ENCODE measurements at places on chromosomes 1 and 21.
A peak's percentile ranks its signal among the peaks of the same experiment; 100 is the strongest.

DNA sequence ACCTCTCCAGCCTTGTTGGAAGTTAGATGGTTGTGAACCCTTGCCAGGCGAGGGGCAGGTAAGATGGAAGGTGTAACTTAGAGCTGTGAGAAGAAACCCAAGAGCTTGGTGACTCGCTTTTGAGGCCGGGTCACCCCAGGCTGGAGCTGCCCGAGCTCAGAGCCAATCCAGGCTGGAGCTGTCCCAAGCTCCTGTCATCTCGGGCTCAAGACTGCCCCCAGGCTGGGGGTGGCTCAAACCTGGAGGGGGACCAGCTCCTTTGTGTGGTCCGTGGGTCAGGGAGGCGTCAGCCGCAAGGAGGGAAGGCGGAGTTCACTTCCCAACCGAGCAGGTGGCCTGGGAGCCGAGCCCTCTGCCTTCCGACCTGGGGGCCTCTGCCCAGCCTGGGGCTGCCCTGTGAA, 2.0 kb downstream of the HUNK start:
- no peak for DNase-seq

- no peak for DNase-seq
Measured at GRCh38 chr21:39852021-39852721, 15.1 kb upstream of the PCP4 start.

- DNase-seq = no peak
Measured at GRCh38 chr1:152048416-152049009, 11.7 kb upstream of the S100A11 start.

DNA sequence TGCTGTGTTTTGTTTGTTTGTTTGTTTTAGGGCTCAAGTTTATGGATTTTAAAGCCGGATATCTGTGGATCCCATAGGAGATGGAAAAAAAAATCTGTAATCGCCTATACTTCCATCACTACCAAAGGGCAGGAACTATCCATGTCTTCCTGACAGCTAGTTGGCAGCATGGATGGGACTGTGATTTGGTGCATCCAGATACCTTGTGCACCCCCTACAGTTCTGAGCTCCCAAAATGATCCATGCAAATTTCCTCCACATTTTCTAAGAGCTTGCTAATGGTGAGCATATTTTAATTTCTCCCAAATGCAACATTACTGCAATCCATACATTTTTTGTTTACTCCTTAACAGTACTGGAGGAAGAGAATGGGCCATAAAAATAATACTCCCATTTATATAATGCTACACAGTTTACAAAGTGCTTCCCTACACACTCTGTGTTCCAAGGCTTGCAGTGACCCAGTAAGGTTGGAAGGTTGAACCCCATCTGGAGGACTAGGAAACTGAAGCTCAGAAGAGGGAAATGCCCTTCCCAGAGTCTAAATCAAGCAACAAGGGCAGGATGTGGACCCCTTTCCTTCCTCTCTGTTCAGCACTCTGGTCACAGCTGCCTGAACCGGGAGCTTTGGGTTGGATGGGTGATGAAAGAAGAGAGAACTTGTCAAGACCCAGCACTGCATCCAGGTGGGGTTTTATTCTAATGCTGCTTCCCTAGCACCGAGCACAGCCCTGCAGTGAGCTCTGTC, 48.0 kb downstream of the CAPN8 start:
- DNase-seq = no peak

DNA sequence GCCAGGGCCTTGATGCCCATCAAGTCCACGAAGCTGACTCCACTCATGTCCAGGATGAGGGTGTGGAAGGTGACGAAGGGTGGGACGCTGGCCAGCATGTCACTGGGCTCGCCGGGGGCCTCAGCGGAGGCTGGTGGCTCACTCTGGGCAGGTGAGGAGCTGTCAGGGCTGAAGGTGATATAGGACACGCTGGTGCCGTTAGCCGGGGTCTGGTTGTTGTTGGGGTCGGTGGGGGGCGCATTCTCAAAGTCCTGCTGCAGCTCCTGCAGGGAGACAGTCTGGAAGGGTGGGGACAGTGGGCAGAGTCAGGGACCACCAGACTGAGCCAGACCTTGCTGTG, 21.7 kb downstream of the SLC26A9 start:
- no peak for DNase-seq

- DNase-seq = no peak
Measured at GRCh38 chr1:71377886-71378285, 297.1 kb upstream of the ZRANB2 start.

DNA sequence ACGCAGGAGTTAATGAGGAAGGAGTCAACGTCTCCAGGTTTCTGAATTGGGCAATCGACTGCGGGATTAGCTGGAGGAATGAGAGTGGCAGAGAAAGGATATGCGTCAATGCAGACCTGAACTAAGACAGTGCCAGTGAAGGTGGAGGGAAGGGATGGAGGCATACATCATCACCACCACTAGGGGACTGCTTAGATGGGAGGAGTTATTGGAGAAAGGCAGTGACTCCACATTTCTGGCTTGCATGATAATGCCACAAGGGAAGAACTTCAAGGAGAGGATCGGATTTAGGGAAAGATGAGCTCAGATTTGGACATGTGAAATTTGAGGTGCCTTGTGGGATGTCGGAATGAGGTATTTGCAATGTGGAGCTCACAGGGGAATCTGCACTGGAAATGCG, 17.5 kb downstream of the VASH2 start:
- DNase-seq = no peak

- DNase-seq = no peak
Measured at GRCh38 chr1:35810096-35810881, 2.5 kb downstream of the AGO4 start.

DNA sequence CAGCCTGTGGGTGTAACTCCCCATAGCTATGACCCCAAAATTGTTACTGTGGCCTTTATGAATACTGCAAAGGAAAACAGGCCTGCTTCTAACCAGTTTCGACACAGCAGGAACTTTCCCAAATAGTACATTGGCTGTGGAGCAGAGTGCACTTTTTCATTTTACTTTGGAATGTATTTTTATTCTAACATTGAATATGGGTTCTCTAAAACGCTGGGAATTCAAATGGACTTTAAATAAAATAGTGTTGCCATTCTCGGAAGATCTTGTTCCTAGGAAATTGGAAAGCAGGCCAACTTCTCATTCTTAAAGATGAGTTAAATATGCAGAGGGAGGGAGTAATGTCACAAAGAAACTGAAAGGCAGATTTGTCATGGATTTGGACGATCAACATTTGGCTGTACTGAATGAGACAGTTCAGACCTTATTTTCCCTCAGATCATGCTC, 39.6 kb upstream of the ARHGAP29 start:
- peak; percentile 45 for DNase-seq

GRCh38 chr1:197577580-197577979, 197.7 kb downstream of the DENND1B start:
- no peak for DNase-seq

DNA sequence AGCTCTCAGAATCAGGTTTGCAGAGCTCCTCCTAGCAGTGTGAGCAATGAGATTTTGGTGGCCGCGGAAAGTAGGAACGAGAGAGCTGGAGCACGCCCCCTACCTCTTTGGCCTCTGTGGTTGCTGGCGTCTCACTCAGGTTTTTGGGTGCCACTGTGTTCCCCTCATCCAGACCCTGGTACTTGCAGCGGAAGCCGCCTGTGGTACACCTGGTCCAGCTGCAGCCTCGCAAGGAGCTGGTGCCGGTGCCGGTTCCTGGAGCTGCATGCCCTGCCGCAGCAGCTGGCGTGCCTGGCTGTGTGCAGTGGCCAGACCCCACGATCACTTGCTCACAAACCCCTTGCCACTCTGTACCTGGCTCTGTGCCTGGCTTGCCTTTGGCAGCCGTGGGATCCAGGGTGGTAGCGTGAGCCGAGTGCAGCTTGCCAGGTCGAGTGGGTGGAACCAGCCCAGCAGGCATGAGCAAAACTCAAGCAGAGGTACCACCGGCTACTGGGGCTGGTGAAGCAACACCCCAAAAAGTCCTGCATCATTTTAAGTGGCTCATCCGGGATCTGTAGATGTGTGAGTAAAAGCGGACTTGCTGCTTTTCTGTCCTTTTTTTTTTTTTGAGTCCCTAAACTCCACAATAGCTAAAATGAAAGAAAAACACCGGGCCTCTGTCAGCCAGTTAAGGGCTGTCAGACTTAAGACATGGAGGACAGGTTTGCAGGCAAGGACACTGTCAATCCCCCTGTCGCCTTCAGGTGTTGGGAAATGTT, 844.9 kb downstream of the KCNT2 start:
- DNase-seq = no peak

DNA sequence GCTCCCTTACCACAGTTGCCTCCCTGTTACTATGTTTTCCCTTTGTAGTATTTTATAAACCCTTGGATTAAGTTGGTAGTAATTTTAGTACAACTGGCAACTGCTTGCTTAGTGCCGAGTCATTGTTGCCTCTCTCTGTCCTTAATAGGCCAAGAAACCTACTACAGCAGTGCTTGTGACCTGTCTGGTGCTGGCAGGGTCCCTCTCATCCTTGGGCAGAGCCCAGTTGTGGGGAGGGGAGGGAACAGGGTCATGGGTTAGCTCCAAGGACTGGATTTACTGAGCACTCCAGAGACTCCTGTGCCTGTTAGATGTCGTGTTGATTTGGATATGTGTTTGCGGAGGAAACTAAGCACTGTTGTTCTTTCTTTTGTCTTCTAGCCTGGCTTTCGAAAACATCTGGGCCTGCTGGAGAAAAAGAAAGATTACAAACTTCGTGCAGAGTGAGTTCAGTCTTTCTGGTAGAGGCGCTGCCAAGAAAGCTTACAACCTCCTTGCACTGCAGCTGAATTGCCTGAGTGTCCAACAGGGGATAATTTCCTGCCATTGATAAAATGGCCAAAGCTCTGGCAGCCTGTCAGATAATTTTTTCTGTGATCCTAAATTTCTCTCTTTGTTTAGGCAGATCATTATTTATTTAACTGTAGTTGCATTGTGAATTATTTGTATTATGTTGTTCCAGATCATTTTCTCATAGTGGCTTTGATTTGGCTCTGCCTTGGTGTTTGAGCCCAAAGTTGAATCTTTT, 3.6 kb downstream of the UTP11 start:
- no peak for DNase-seq

GRCh38 chr1:164518692-164519332, 40.2 kb upstream of the PBX1 start:
- no peak for DNase-seq

DNA sequence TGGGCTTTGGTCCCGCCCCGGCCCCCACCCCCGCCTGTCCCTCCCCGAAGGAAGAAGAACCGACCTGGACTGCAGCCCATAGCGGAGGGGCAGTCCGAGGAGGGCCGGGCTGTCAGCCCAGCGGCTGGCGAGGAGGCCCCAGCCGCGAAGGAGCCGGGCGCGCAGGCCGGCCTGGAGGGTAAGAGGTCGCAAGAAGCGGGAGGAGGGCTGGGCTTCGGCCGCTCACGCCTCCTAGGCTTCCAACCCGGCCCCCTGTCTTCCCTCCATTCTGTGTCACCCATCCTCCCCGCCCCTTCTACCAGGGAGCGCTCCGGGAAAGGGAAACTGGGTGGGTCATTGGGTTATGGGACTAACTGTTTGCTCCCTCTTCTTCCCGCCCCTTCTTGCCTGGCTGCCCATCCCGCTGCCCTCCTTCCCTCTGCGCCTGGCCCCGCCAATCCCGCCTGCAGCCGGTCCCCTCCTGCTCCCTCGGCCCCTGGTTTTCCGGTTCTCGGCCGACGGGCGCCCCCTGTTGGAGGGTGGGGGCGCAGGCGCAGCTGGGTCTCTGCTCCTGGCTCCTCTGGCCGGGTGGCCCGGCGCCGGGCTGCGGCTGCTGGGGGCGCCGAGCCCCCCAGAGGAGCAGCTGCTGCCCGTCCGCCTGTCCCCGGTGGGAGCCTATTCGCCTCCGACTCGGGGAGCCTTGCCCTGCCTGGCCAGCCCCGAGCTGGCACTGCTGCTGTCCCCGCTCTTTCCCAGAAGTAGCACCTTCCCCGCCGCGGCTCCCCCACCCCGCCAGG, 2.4 kb downstream of the RUSC1 start:
- DNase-seq = peak; percentile 93

- no peak for DNase-seq
Measured at GRCh38 chr21:27219068-27219467, 252.2 kb upstream of the ADAMTS5 start.

DNA sequence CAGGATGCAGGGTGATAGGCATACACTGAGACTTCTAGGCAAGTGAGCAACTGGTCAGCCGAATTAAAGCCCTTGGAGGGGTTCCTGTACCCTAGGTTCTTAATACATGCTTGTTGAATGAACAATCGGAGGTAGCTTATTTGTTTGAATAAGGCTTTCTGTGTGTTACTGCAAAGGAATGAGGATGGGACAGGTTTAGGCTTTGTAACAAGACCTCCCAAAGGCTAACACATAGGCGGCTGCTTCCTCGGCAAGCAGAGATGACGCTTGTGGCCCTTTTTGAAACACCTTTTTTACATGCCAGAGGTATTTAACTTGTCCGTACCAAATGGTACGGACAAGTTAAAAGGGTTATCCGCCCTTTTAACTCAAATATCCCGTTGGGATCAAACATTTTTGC, 511.6 kb downstream of the KIF26B start:
- DNase-seq = no peak

DNA sequence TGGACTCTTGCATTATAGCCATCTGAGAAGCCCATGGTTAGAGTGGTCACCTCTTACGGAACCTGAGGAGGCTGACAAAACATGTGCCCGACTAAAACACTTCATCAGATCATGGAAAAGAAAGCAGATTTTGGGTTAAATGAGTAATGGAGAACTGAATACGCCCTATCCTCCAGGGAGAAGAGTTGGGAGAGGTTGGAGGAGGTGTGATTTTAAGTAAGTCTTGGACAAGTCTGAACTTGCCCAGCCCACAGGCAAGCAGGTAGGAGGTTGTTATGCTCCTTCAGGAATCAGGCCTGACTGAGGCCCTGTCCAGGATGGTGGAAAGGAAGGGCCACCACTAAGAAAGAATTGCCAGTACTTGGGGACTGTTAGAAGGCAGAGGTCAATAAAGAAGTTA, 255.8 kb downstream of the TGFB2 start:
- no peak for DNase-seq

DNA sequence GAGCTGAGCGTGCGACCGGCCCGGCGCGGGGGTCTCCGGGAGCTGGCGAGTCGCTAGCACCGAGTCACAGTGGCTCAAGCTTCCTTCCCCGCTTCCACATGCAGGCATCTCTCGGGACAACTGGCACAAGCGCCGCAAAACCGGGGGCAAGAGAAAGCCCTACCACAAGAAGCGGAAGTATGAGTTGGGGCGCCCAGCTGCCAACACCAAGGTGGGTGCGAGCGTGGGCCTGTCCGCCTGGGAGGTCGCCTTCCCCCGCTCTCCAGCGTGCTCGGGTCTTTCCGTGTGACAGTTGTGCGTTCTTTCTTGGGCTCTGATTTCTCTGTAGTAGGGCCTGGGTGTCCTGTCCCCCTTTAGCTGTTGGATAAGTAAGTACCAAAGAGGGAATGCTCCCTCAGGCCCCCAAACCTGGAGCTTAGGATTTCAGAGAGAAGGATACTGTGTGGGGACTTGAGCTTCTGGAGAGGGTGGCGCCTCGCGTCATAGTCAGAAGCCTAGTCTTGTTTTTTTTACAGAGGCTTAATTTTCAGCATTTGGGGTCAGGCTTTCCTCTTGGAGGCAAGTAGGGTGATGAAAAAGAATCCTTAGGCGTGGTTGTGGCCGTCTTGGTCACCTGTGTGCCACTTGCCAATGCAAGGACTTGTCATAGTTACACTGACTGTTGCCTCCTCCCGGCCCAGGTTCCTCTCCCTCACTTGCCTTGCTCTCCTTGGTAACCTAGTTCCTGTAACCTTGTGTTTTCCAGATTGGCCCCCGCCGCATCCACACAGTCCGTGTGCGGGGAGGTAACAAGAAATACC, 790 bp downstream of the RPS8 start:
- DNase-seq = no peak
